ENCODE measurements at places on chromosomes 2 and 18.

- DNase-seq: no peak
Measured at GRCh38 chr2:110143982-110144381, 28.4 kb upstream of the MALL start.

DNA sequence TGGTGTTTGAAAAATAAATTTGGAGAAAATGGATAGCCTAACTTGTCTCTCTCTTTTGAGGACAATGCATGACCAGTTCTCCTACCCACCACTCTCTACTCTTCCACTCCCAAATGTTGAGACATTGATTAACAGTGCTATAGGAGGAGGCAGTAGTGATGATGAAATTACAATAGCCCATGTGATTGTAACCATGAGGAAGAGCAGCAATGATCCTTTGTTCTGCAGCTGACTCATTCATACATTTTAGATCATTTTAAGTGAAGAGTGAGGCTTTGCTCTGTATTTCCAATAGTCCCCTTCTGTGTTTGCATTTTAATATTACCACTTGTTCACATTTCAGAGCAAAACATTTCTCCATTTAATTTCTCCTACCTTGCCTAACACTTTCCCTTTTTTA is 592.3 kb downstream of the THSD7B start:
- no peak for DNase-seq

DNA sequence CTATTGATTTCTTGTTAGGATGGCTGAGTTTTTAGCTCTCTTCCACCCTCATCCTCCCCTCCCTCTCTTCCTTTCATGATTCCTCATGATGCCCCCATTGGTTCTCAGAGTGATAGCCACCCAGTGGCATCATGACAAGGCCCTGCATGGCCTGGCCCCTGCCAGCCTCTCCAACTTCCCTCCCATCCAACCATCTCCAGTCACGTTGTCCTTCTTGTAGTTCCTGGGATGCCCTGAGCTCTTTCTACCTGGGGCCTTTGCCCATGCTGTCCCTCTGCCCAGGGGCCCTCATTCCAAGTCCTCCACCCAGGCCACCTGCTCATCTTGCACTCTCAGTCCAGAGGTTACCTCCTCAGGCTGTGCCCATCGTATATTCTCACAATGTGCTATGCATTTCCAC is 247.5 kb downstream of the TFCP2L1 start:
- no peak for DNase-seq

- DNase-seq: no peak
Measured at GRCh38 chr2:203786549-203787351, 80.3 kb downstream of the CD28 start.

GRCh38 chr18:58953627-58954026 is 89.0 kb downstream of the ZNF532 start:
- DNase-seq: no peak

- DNase-seq: no peak
Measured at GRCh38 chr2:104332731-104333130, 521.2 kb upstream of the POU3F3 start.

DNA sequence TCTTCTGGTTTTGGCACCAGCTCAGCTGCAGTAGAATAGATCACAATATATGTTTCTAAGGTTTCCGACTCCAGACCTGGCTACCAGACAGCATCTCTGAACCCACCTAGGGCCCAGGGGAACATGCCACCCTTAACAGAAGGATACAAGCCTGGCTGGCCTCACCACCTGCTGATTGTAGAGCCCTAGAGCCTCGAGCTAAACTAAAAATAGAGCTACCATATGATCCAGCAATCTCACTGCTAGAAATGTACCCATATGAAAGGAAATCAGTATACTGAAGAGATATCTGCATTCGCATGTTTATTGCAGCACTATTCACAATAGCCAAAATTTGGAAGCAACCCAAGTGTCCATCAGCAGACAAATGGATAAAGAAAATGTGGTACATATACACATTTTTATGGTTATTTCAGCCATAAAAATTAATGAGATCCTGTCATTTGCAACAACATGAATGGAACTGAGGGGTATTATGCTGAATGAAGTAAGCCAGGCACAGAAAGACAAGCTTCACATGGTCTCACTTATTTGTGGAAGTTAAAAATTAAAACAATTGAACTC is 242.4 kb upstream of the SLC39A10 start:
- no peak for DNase-seq

DNA sequence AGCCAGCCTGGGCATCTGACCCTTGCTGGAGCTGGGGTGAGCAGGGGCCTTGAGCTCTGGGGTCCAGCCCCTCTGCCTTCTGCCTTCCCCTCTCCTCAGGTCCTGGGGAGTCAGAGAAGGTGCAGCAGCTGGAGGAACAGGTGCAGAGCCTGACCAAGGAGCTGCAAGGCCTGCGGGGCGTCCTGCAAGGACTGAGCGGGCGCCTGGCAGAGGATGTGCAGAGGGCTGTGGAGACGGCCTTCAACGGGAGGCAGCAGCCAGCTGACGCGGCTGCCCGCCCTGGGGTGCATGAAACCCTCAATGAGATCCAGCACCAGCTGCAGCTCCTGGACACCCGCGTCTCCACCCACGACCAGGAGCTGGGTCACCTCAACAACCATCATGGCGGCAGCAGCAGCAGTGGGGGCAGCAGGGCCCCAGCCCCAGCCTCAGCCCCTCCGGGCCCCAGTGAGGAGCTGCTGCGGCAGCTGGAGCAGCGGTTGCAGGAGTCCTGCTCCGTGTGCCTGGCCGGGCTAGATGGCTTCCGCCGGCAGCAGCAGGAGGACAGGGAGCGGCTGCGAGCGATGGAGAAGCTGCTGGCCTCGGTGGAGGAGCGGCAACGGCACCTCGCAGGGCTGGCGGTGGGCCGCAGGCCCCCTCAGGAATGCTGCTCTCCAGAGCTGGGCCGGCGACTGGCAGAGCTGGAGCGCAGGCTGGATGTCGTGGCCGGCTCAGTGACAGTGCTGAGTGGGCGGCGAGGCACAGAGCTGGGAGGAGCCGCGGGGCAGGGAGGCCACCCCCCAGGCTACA is 3.8 kb downstream of the EMILIN1 start:
- DNase-seq: no peak

DNA sequence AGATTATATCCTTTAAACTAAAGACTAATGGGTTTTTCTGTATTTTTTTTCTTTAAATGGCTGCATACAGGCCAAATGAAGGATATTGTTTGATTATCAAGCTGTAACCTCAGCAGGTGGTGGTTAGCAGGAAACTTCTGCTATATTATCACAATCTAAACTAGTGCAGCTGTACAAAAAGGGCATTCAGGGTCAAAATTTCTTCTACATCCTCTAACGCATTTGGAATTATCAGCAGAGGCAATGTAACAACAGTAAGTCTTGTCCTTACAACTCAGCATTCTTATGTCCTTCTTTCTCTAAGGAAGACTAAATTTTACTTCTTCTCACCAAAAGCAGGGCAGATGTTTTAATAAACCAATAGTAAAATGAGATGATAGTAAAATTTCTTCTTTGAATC is 135.8 kb upstream of the FN1 start:
- peak; percentile 46 for DNase-seq

Measured in hematopoietic multipotent progenitor cell treated with erythropoietin and hydrocortisone succinate and interleukin-3 and kit ligand, for 8 days (in vitro differentiated cells).